ENCODE measurements at places on chromosomes 1 and 21.

DNA sequence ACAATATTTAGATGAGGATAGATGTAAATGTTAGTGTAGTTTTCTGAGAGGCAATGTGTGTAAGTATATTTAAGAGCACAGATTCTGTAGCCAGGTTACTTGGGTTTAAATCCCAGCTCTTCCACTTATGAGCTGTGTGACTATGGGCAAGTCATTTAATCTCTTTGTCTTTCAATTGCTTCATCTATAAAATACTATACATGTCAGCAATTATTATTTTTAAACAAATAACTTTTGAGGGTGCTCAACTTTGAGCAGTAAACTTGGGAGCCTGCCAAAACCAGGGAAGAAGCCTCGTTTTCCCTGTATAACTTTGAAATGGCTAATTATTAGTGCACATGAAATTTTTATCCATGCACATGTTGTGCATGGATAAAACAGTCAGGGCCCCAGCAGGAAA lies 222.8 kb downstream of the FOXD2 start:
- DNase-seq: no peak

- DNase-seq: peak; percentile 18
Measured at GRCh38 chr1:77271852-77272580, 9.8 kb upstream of the AK5 start.

GRCh38 chr1:85179522-85179921 lies 21.3 kb downstream of the SYDE2 start:
- DNase-seq: no peak

- no peak for DNase-seq
Measured at GRCh38 chr21:42646836-42647235, 6.6 kb upstream of the PDE9A start.

- peak; percentile 13 for DNase-seq
Measured at GRCh38 chr1:157040802-157041201, 4.7 kb downstream of the ARHGEF11 start.

GRCh38 chr1:115224636-115225035 lies 113.4 kb downstream of the NGF start:
- DNase-seq: no peak

- DNase-seq: no peak
Measured at GRCh38 chr1:46699666-46700065, 19.2 kb downstream of the EFCAB14 start.

DNA sequence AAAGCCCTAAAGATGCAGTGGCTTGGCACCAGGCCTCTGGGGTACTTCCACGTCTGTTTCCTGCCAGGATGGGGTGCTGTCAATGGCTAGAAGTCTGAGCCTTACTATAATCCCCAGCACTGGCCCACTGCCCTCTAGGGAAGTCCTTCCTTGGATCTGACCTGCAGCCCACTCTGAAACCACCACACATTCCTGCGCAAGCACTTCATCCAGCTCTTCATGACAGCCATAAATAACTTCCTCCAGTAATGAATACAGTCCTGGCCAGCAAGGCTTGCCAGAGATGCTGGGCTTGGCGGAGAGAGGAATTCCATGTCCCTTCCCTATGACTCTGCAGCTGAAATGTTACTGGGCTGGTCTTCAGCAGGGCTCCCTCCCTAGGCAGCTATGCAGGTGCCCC lies 32.6 kb downstream of the ALPL start:
- no peak for DNase-seq

DNA sequence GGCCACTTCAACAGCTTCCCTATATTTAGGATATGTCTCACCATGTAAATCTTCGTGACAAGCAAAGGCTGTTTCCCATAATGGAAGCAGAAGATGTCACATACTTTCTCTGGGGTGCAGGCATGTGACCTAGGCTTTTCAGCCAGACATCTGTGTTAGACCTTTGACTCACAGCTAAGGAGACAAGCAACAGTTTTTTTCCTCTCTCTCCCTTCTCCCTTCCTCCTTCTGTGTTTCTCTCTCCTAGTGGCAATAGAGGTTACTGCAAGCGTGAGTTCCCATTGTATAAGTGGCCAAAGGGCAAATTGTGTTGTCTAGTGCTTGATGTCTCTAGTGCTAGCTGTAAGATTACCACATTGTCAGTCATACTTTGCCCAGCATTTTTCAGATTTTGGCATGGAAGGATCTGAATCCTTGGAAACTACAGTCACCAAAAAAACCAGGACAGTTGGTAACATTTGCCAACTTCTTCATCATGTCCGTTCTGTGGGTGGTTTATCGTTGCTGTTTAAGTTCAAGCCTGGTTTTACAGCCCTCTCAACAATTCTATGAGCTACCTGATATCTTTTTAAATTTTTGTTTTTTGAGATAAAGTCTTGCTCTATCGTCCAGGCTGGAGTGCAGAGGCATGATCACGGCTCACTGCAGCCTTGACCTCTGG lies 44.4 kb upstream of the RABGAP1L start:
- DNase-seq: peak; percentile 54

DNA sequence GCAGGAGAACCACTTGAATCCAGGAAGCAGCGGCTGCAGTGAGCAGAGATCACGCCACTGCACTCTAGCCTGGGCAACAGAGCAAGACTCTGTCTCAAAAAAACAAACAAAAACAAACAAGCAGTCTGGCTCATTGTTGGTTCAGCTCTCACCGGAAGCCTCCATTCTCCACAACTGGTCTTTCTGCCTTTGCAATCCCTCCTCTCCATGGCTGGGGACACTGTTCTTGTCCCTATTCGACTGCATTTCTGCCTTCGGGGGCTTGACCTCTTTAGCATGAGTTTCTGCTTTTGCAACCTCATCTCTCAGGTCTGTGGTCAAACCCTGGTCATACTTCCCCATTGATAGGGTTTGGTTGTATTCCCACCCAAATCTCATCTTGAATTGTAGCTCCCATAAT lies 216.3 kb upstream of the NR5A2 start:
- no peak for DNase-seq

- no peak for DNase-seq
Measured at GRCh38 chr1:25610822-25611630, 5.6 kb upstream of the MAN1C1 start.

DNA sequence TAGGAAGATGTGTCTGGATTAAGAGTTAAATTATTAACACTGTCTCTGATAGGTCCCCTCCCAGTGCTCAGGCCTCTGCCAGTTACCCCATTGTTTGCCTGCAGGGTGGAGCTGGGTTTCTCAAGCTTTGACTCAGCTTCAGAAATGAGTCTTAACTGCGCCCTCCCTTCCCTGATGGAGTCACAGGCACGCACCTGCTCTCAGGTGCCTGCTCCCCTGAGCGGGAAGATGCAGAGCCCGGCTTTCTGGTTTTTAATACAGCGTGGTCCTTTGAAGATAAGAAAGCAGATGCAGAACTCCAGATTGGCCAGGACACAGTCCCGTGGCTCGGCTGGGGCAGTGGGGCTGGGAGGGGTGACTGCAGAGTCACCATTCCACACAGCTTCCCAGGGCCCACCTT lies 3.2 kb upstream of the SPRR4 start:
- no peak for DNase-seq

GRCh38 chr1:175783126-175783722 lies 39.8 kb upstream of the TNR start:
- DNase-seq: no peak

- peak; percentile 58 for DNase-seq
Measured at GRCh38 chr1:183023601-183024316, 539 bp downstream of the LAMC1 start.

- DNase-seq: peak; percentile 10
Measured at GRCh38 chr1:184152434-184152898, 100.9 kb downstream of the TSEN15 start.

GRCh38 chr1:102191723-102192122 lies 195.0 kb upstream of the OLFM3 start:
- DNase-seq: peak; percentile 12

DNA sequence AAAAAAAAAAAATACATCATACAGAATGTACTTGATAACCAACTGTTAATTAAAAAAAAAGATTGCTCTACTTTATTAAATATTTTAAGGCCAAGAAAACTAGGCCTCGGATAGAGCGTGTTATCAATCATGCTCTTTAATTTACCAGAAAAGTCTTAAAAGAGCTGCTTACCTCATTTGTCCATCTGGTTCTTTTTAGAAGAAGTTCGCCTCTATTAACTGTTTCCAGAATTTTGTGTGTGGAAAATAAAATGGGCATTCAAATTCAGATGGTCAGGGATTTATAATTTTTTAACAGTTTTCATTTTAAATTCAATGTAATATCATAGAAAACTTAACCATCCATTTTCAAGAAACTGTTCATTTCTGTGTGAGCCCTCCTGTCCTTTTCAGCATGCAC lies 53.8 kb downstream of the KCNK1 start:
- no peak for DNase-seq

- DNase-seq: no peak
Measured at GRCh38 chr1:15323989-15324868, 77.2 kb downstream of the FHAD1 start.

DNA sequence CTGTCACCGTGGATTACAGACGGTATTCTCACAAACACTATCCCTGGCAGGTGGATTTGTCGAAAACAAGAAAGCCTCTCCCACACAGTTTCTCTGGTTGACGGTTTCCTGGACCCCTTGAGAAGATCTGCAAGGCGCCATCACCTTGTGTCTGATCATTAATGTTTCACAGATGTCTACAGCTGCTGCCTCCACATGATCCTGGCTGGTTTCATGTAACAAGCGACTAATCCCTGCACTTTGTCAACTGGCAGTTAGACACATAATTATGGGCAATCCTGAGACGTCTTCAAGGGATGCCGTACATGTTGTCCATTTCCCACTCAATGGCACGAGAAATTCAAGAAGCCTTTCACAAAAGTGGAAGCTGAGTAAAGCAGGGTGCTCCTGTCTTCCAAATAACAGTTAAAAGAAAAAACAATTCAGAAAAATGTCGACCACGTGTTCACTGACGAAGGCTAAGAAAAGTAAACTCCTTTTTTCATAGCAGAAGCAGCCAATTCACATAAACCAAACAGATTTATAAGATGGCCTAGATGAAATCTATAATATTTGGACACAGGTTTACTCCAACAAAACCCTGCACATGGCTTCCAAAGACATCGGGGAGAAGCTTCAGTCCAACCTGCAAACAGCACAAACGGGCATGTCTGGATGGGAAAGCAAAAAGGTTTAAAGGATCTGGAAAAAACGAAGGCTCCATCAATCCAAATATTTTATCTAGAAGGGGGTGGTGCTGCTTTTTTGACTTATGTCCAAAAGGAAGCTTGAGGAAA lies 52.2 kb downstream of the CAPZB start:
- no peak for DNase-seq

- no peak for DNase-seq
Measured at GRCh38 chr1:30012455-30013440, 710.6 kb downstream of the MATN1 start.

DNA sequence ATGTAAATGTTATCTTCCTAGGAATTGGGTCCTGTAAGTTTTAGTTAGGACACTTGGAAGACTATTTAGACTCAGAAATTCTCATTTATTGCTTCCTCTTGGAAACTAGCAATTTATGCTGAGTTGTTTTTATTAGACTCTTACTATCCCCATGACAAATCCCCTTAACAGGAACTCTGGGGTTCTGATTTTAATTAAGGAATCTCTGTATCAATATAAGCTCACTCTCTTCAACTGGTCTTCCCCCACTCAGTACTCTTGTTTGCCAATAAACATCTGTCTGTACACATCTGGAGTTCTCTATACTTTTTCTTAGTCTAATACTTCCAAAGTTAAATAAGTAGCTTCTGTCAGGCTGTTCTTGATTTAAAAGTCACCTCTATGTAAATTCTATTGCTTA lies 64.1 kb upstream of the TBX15 start:
- DNase-seq: no peak

GRCh38 chr1:183652107-183652506 lies 1.0 kb downstream of the APOBEC4 start:
- DNase-seq: no peak

- DNase-seq: peak; percentile 23
Measured at GRCh38 chr1:147245586-147246021, 3.1 kb downstream of the CHD1L start.

DNA sequence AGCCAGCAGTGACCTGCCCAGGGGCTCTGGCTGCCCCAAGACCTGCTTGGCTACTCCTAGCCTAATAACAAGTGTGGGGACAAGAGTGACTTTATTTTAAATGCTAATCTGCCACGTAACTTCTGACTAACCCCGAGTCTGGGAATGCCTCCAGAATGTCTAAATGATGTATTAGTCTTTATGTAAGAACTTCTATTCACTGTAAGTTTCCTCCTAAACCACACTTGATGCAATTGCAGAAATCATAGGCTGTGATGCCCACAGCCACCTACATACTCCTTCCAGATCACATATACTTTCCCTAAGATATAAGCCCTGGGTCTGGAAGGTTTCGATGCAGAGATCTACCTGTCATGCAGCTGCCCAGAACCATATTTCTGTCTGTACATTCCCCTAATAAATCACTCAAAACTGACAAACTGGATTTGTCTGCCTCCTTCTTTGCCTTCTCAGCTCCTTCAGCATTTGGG lies 5.9 kb upstream of the VPS45 start:
- DNase-seq: peak; percentile 57

- no peak for DNase-seq
Measured at GRCh38 chr1:33418811-33419210, 12.1 kb downstream of the PHC2 start.

- DNase-seq: peak; percentile 77
Measured at GRCh38 chr1:63991685-63992084, 211.7 kb upstream of the UBE2U start.

- DNase-seq: no peak
Measured at GRCh38 chr1:169371404-169371803, 3.4 kb downstream of the BLZF1 start.

DNA sequence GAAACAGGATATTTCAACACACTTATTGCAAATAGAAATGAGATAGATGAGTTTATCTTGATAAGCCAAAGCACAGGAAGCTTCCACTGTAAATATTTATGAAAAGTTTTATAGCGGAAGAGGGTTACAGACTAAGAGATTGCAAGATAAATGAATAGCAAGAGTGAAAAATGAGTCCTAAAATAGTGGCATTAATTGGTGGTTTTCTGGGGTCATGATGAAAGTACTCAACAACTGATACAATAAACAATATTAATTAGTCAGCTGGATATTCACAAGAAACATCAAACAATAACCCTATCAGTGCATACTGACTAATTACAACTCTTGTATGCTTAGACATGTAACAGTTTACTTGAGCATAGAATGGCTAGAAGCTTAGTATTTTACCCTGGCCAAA lies 154.8 kb upstream of the CHODL start:
- no peak for DNase-seq

DNA sequence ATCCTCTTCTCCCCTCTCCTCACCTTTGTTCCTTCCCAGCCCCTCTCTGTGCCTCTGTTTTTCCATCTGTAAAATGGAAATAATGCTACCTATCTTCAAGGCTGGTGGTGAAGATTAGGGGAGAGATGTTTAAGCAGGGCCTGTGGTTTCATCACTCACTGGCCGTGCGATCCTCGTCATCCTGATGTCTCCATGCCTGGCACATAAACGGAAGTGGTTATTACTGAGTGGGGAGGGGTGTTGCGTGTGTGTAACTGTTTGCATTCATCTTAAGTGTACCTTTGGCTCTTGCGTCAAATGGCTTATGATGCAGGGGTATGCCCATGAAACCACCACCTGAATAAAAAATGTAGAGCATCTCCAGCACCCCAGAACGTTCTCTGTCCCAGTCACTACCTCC lies 17.2 kb upstream of the C1QA start:
- no peak for DNase-seq

DNA sequence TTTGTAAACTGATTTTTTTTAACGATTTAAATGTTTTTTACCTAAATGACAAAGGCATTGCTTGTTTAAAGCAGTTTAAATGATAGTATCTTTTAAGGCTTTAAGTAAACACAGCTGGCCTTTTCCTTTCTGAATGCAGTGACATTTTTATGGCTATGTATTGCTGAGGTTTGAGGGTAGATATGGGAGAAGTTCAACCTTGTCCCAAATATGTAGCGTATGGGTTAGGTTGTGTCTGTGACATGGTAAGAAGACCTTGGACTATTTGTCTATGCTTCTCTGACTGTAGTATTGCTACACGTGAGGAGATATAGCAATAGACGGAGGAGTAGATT lies 32.5 kb downstream of the PKNOX1 start:
- no peak for DNase-seq
